A549 treated with CORT108297 at 1 μM for 4 hours (cell line): ENCODE measurements at places on chromosomes 12 and 14. TPM values are rescaled to one million over a fixed set of nuclear protein-coding genes. Genes with fewer than 3 reads are reported as not detected.

Gene SLC25A21
- total RNA-seq, result 0.35 to 1.3 TPM (median 0.75 TPM) in 5 replicates

Gene MYH6
- not detected in 5 replicates for total RNA-seq

Gene IKZF4
- total RNA-seq, result 1.9 to 3.6 TPM (median 2.2 TPM) in 5 replicates

Gene RTL1
- total RNA-seq, result 0.26 to 0.31 TPM (median 0.30 TPM) in 5 replicates

Gene MYF5
- not detected in 5 replicates for total RNA-seq
